ENCODE measurements at places on chromosomes 3 and 15.

DNA sequence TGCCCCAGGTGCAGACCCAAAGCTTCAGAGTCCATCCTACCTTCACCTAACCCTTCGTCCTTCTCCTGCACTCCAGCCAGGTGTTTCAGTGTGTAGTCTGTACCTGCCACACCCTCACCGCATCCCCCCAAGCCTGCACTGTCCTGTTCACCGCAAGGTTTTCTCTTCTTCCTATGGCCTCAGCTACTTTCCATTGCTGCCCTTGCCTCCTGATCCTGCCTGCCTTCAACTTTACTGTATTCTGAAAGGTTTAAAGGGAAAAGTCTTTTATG, 9.3 kb downstream of the GPR160 start:
- DNase-seq, result no peak

DNA sequence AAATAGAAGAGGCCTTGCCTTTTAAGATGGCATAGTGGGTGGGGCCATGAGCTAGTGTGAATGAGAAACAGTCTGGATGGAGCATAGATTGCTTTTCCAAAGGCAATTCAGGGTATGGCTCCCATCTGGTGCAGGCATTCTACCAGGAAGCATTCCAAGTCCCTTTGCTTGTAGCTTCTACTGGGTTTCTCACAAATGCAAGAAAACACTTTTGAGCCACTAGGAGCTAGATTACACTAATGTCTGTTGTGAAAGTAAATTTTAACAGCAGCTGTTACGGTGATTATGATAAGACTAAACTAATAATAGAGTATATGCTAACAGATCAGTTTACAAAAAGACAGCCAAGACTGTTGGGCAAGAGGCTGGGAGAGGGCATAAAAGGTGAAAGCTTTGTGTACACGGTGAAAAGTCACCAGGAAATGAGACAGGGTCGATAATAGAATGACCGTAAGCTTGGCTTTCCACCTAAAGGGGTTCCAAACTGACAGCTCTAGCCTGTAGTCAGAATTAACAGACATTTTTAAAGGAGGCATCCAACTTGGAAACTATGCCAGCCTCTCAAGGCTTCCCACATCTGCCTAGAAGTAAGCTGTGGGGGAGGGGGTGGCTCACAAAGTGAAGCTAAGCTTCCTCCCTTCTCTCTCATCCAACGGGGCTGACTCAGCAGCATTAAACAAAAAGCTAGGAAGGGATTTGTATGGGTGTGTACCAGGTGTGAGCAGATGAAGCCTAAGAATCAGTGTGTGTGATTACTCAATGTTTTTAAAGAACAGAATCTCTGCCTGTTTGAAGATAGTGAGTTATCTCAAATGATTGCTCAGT, 61.1 kb upstream of the GPD1L start:
- DNase-seq, result no peak

DNA sequence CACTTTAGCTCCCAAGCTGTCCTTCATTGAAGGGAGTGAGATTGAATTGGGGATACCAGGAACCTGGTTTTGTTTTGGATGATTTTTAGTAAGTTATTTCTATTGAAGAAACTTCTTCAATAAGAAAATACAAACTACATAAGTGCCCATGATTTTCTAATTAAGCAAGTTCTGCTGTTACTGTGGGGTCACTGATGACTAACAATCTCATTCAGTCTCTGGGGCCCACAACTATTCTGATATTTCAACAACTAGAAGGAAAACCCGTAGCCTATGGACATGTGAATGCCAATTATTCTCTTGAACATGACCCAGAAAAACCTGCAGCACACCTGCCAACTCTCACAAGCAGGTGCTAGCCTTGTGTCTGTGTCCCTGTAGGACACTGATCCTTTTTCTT, 184.6 kb downstream of the DCLK3 start:
- no peak for DNase-seq

- no peak for DNase-seq
These were observed 76.1 kb downstream of the ABHD5 start for GRCh38 chr3:43766672-43767465.

- DNase-seq, result no peak
These were observed 2.0 kb upstream of the TUSC7 start for GRCh38 chr3:116707531-116707930.

GRCh38 chr3:63624941-63625560, 27.4 kb upstream of the SNTN start:
- no peak for DNase-seq

DNA sequence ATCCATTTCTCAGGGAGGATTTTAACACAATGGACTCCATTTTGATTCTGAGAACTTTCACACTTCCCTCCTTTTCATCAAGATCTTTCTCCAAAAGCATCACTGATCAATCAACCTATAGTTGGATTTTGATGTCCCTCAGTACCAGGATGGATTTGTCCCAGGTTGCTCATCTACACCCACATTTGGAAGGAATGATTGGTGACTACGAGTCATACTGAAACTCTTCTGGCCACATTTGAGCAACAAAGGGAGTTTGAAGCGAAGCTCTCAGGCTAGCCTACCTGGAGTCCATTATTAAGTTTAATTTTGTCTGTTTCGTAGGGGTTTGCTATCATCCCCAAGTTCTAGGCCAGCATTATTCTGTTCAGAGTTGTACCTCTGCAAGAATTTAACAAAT, 31.3 kb upstream of the ATP8B4 start:
- DNase-seq, result no peak

DNA sequence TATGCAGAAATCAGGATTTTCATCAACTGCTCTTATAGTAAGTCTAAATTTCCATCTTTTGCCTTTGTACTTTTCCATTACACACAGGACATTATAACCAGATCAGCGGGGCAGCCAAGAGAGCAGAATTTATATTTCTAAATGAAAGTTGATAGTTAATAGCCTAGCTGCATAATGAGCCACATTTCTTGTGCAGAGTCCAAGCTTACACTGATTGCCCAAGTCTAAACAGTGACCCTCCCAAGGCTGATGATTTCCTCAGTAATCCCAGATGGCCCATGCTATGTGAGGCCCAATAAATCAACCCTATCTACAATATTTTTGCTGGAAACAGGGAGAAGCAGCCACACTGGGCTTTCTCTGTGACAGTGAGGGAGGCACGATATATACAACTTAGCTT, 475.8 kb upstream of the KCNMB2 start:
- no peak for DNase-seq

Data from central memory CD4-positive, alpha-beta T cell (primary cell).